ENCODE measurements at places on chromosomes 6 and 20.
A peak's percentile ranks its signal among the peaks of the same experiment; 100 is the strongest.

DNA sequence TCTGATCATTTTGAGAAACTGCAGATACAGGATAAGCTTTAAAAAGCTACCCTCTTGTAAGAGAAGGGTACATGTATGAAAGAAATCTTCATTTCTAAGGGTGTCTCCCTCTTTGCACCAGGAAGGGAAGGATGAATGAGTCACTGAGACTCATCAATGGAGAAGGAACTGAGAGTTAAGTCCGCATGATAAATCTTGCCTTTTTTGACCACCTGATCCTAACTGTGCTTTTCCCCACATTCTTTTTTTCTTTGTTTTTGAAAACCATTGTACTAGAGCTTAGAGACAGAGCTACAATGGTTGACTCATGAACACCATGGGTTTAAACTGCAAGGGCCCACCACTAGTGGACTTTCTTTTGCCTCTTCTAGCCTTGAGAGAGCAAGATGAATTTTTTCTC is 353.0 kb upstream of the RGS17 start:
- DNase-seq: no peak

DNA sequence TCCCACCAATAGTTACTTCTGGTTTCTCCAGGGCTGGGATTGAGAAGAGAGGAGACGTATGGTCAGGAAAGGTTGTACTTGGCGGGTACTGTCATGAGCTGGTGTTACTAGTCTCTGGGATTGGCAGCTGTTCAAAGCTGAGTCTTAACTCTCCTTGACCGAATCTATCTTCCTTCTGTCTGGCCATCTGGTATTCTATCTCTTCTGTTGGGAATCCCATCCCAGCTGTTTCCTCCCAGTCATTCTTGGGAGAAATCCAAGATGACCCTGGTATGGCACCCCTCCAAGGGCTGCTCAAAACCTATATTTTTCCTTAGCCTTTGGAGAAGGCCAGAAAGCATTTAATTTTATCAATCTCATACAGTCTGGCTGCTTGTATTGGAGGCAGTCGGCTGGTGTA is 287.0 kb upstream of the CHD6 start:
- DNase-seq: no peak

GRCh38 chr6:132114201-132114825 is 163.1 kb upstream of the CCN2 start:
- DNase-seq: no peak

GRCh38 chr6:43717822-43718221 is 30.2 kb upstream of the MRPS18A start:
- DNase-seq: no peak

GRCh38 chr20:45823949-45824835 is 2.9 kb downstream of the TNNC2 start:
- no peak for DNase-seq

DNA sequence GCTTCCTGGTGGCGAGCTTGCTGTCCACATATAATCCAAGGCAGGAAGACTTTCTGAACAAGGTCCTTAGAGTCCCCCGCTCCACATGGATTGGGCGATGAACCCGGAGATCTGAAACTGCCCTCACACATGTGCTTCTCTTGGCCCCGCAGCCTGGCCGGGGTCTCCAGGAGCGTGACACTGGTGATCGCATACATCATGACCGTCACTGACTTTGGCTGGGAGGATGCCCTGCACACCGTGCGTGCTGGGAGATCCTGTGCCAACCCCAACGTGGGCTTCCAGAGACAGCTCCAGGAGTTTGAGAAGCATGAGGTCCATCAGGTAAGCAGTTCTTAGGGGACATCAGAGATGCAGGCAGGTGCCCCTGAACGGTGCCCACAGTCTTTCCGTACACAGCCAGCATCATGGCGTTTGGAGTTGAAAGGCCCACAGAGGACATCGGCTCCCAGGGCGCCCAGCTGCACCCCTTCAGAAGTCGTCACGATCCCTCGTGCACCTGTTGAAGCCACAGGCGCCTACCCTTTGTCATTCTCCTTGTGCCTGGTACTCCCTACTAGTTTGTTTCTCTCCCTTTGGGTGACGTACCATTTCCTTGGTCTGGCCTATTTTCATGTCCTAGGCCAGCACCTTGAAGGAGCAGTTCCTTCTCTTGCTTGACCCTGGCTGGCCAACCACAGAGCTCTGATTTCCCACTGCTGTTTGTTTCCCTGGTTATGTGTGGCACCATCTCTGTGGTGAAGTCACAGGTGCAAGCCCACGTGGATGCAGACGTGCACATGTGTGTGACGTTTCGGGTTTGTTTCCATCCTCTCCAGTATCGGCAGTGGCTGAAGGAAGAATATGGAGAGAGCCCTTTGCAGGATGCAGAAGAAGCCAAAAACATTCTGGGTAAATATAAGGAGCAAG is 43.3 kb upstream of the IRF4 start:
- DNase-seq: no peak

DNA sequence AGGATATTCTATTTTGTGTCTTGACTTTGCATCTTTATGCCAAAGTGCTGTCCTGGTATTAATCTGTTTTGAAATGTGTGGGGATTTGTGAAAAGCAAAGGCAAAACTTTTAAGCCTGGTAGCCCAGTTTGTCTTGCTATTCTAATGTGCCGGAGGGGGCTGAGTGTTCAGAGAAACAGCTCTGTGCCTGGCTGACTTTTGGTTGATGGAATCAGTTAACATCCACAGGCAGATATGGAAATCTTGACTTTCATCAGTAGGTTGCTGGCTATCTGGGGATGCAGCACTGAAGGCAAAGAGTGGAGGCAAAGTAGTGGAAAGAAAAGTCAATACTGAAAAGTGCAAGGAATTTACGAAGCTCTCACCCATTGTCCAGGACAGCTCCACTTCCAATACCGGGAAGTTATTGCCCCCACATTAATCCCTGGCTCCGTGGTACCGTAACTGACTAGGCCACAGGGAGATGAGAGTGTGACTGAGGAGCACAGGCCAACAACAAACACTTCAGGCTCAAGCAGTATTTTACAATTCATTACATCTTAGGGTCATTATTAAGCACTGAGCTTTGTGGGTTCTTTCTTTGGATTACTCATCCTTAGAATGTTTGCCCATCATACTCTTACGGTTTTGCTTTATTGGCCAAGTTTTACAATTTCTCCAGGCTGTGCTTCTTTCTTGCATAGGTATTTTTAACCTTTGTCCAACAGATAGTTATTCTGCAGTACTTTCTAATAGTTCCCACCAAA is 164.6 kb downstream of the MTFR2 start:
- DNase-seq: peak; percentile 59

DNA sequence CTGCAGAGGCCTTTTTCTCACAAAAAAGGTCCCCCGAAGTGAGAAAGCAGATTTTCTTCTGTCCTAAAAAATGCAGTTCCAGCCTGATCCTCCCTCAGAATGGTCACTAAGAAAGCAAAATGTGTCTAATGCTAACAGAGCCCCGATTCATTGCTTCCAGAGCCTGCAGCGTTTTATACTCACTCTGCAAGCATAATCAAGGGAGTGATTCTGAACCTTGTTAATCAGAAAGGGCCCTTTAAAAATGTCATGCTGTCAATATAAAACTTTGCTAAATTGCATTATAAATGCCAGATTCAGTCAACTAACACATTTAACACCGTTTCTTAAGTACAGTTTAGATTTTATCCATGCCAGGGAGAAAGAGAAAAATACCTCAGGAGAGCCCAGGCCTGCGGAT is 202.8 kb downstream of the CD83 start:
- DNase-seq: no peak

DNA sequence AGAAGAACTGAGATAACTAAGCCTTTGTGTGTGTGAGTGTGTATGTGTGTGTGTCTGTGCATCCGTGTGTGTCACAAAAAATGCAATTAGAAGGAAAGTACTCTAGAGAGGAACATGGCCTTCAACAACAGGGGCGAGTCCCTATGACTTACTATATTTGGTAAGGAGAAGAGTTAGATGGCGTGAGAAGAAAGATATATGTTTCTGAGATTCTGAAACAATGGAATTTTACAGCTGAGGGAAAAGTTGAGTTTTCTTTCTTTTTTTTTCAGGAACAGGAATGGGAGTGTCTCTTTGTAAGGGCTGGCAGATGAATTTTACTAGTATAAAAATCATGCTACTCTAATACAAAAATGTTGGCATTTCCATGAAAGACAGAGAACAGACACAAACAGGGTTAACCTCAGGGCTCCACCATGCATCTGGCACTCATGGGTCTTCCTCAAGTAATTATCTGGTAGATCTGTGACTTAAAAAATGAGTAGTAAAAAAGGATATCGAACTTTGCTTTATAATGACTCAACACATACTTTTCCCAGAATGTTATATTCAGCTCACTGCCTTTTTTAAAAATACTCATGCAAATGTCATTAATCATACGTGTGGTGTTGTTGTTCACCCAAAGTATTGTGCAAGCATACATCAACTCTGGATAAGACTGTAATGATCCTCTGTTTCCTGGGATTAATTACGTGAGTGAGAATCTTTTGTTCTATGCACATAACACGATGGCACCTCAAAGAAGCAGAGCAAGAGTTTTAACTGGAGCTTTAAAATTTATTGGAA is 12.8 kb upstream of the SASH1 start:
- peak; percentile 77 for DNase-seq

DNA sequence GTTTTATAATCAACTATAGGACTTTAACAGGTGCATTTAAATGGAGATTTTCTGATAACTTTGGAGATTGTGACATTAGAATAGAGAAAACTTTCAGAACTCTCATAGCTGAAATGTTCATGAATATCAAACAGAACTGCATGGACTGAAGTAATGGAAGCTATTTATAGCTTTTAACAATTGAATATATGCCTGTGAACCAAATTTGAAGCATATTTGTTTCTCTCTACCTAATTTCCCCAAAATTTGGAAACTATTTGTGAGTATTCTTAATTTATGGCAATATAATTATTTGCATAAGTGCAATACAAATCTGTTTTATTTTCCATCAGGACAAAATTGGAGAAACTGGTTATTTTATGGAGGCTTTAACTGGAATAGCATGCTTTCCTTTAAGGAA is 96.6 kb downstream of the PLG start:
- no peak for DNase-seq
